ENCODE measurements at places on chromosomes 2 and 18. TPM values are rescaled to one million over a fixed set of nuclear protein-coding genes. Genes with fewer than 3 reads are reported as not detected.

Gene COMMD1
- 16.3 TPM for total RNA-seq

Gene ZNF892
- 3.1 TPM for total RNA-seq

Gene NDC80
- 71.7 TPM for total RNA-seq

Gene RBKS
- total RNA-seq, result 6.8 TPM

Gene SNED1
- 9.6 TPM for total RNA-seq

- no peaks in the 10 kb centered on the region for H3K4me1 ChIP-seq
- no peaks in the 10 kb centered on the region for H3K36me3 ChIP-seq
- H3K27ac ChIP-seq, result no peak overlapping the region
- H3K4me3 ChIP-seq, result no peak overlapping the region
- DNase-seq, result no peak
These were observed 180.3 kb downstream of the TFCP2L1 start for GRCh38 chr2:121104721-121105141.

DNA sequence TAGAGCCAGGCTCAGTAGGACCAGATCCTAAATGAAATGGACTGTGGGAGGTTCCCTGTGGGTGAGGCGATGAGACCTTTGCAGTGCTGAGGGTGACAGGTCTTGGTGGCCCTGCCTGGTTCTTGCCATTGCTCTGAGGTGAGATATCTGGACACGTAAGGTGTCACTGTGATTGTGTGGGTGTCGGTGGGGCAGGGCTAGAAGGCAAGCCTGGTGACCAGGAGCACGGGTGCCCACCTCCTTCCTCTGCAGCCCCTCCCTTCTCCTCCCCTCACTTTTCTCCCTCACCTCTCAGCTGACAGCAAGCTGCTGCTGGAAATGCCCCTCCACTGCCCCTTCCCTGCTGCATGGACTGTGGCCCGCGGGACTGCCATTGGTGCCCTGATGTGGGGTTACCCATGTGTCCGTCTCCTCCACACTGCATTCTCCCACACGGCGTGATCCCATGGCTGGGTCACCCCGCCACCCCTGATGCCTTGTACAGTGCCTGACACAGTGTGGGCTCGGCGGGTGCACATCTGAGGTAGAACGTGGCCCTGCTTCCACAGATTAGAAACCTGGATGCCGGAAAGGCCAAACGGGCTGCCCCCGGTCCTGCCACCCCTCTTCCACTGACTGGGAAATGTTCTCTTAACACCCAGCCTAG lies 55.6 kb upstream of the FOSL2 start:
- peak; percentile 17 for DNase-seq
- peaks cover 26% of the 10 kb centered on the region for H3K4me1 ChIP-seq
- no peaks in the 10 kb centered on the region for H3K27me3 ChIP-seq

- H3K36me3 ChIP-seq, result no peaks in the 10 kb centered on the region
- no peak overlapping the region for H3K4me3 ChIP-seq
- peaks cover 4% of the 10 kb centered on the region for H3K27me3 ChIP-seq
- DNase-seq, result no peak
These were observed 790.1 kb downstream of the CNTNAP5 start for GRCh38 chr2:124814968-124815745.

DNA sequence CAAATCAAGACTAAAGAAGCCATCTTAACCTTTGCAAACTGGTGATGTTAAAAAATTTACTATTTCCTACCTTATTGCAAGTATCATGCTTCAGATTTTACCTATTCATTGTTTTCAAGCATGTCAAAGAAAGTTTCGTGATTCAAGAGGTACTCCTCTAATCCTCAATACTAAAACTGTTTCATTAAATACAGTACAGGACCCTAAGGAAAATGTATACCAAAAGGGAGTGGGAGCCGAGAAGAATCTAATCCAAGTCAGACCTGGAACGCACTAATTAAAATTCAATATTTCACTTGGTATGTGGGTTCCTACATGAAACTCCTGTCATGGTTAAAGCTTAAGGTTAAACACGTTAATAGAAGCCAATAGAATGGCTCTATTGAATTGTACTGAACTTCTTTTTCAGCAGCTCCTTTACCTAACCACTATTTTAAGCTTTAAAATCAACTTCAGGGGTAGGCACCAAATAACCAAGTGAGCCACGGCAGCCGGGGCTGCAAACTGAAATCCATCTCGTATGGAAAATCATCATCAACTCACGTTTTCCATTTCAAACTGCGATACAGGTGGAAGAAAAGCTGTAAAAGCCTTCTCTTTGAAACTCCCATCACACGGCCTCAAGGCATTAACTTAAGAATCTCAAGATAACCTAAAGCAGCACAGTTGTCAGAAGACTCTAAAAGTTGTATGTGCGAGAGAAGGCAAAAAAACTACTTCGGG lies 188.8 kb downstream of the ZEB2 start:
- H3K27me3 ChIP-seq, result no peaks in the 10 kb centered on the region
- peaks cover 18% of the 10 kb centered on the region for H3K4me1 ChIP-seq
- peak overlapping the region; percentile 76 for H3K27ac ChIP-seq
- no peaks in the 10 kb centered on the region for H3K36me3 ChIP-seq
- no peak for DNase-seq
